ENCODE measurements at places on chromosomes 5 and 9.

- DNase-seq, result no peak
These were observed 51.5 kb downstream of the CEP120 start for GRCh38 chr5:123371575-123372179.

GRCh38 chr5:53095931-53096525, 13.5 kb downstream of the MOCS2 start:
- no peak for DNase-seq

GRCh38 chr5:32003981-32004380, 170.1 kb downstream of the GOLPH3 start:
- DNase-seq, result no peak

DNA sequence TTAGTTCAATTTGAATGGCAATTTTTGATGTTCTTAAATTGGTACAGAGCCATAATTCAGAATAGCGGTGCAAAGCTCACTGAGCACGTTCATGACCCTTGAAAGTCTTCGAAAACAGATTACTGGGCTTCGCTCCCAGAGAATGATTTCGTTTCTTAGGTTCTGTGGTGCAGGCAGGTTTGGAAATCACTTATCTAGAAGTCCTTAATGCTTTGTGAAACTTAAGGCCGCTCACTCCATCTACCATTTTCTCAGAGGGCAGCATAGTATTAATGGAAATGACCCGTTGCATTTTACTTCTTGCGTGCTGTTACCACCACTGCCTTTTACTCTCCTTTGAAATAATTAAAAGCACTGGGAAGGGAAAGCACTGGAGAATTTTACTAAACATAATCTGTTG, 2.9 kb upstream of the MAT2B start:
- no peak for DNase-seq

GRCh38 chr5:81761270-81761669, 10.4 kb upstream of the SSBP2 start:
- no peak for DNase-seq

DNA sequence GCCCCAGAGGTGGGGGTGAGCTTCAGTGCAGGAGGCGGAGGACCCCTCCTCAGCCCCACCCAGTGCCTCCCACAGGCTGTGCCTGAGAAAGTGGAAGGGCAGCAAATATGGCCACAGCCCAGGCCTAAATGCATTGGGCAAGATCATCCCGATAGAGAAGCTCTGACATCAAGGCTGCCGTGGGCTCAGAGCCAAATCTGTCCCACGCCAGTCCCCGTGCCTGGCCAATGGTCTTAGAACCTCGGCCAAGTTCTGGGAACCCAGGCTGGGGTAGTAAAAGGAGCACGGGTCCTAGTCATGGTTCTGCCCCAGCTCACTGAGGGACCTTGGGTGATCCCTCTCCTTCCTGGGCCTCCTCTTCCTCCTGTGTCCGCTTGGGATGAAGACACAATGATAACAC, 27.7 kb upstream of the TNIP1 start:
- no peak for DNase-seq

DNA sequence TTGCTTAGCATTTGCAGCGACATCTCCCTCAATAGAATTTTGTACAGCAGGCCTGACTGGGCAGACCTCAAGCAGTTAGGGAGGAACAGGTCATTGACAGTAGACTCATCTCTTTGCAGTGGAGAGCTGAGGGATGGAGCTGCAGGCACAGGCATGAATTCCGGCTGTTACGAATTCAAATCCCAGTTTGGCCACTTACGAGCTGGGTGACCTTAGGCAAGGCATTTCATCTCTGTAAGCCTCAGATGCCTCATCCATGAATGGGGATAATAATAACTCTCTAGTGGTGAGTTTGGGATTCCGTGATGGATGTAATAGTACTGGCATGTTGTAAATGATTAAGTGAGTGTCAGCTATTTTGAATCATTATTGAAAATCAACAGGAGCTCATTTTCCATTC, 195.3 kb downstream of the SEMA6A start:
- no peak for DNase-seq

DNA sequence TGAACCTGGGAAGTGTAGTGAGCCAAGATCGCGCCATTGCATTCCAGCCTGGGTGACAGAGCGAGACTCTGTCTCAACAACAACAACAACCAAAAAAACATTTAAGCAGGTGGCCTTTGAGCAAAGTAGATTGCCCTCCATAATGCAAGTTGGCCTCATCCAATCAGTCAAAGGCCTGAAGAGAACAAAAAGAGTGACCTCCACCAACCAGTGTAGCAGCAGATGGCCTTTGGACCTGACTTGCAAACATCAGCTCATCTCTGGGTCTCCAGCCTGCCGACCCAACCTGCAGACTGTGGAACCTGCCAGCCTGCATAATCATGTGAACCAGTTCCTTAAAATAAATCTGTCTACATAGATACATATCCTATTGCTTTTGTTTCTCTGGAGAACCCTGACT, 7.5 kb downstream of the FRRS1L start:
- no peak for DNase-seq

- DNase-seq, result no peak
These were observed 34.1 kb upstream of the RAPGEF1 start for GRCh38 chr9:131773911-131774379.

GRCh38 chr5:147310059-147310704, 75.4 kb downstream of the STK32A start:
- no peak for DNase-seq

Measured in cortex of kidney (tissue), 1 donor.